ENCODE measurements at places on chromosomes 6 and 20.

GRCh38 chr20:64205611-64206026 lies 41.4 kb downstream of the MYT1 start:
- DNase-seq = peak; percentile 43

DNA sequence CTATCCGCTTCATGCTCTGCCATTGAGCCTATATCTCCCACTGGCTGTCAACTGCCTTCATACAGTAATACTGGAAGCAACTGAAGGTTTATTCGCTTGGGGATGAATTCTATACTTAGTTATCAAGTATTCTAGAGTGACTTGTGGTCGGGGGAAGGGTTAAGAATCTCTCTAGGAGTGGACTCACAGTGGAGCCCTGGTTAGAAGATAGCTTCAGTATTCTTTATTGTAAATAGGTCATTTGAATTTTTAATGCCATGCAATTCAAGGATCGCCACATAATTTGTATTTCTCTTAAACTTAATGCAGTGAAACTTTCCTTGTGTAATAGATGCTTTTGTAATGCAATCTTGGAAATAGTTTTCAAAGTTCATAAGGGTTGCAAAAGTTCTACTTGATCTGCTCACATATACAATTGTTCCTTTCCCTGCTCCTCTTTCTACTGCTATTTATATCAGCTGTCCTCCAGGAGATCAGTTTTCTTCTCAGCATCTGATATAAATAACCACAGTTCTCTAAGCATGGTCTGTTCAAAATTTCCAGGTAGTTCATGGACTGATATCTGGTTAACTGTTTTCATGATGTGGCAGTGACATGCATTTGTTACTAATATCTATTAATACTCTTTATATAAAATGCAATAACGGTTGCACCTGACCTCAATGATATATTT lies 120.3 kb downstream of the KCNQ5 start:
- no peak for DNase-seq

DNA sequence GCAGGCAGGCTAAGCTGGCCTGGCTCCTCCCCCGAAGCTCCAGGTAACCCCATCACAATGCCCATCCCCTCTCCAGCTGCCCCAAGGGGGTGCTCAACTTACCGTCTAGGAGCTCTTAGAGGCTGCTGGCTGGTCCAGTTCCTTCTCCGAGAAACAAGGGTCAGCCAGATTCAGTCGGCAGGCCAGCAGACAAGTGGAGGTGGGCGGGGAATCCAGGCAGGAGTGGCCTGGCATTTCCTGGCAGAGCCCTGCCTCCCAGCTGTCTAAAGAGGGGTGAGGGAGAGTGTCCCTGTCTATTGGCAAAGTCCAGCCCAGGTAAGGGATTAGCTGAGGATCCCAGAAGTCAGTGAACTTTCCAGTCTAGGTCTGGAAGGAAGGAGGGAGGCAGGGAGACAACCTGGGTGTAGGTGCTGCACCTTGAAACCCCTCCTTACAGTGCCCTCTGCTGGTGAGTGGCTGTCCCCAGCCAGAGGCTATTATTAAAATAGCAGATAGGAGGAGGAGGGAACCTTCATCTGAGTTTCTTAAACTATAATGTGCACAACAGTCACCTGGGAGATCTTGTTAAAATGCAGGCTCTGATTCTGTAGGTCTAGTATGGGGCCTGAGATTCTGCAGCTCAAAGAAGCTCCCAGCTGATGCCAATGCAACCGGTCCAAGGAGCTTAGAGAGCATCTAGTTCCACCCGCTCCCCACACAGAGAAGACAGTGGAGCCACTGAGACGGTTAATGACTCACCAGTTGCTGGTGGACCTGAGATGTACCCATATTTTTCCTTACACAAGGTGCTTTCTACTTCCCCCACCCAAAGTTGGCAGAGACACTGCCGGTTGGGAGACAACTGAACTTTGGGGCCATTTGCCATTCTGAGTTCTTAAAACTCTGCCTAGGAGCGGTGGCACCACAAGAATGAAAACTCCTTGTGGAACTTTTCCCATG lies at the start of gene UNC5CL:
Gene UNC5CL, minus strand, starts transcription at position 162 of the 939 bp plus-strand sequence. CDS start 4,147 bp downstream, outside the sequence.
- DNase-seq = peak; percentile 29

- DNase-seq = no peak
Observed at GRCh38 chr6:129662406-129662766, 47.6 kb downstream of the ARHGAP18 start.

GRCh38 chr20:24158281-24158680 lies 169.7 kb upstream of the GGTLC1 start:
- no peak for DNase-seq

- no peak for DNase-seq
Observed at GRCh38 chr6:68307301-68307700, 327.8 kb upstream of the ADGRB3 start.

DNA sequence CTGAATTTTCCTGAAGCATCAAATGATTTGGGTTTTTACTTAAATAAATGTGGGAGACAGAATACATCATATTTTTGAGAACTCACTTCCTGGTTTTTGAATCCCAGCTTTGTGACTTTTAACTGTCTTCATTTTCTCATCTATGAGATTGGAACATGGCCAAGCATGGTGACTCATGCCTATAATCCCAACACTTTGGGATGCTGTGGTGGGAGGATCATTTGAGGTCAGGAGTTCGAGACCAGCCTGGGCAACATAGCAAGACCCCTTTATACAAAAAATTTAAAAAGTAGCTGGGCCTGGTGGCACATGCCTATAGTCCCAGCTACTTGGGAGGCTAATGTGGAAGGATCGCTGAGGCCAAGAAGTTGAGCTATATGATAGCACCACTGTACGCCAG lies 122.3 kb downstream of the QKI start:
- no peak for DNase-seq
